GM04503 (cell line): ENCODE measurements at places on chromosomes 4 and X.

GRCh38 chr4:37793562-37793961 lies 32.9 kb upstream of the PGM2 start:
- no peak for DNase-seq

DNA sequence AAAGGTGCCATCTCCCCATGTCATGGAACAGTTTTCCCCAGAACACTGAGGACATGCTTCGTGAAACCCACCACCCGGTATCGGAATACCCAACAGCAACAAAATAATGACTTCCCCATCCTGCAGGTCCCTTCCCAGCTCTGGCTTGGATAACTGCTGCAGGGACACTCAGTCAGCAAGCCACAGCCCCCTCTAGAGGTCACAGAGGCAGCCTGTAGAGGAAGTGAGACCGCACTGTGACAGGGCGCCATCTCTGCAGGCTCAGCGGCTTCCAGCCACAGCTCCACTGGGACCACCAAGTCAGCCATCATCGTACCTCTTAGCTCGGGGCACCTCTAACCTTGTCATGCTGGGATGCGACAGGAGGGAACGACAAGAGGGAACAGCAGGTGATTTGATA lies 315.9 kb downstream of the LDB2 start:
- no peak for DNase-seq

- no peak for DNase-seq
Observed at GRCh38 chrX:9698576-9698975, 67.1 kb downstream of the GPR143 start.

DNA sequence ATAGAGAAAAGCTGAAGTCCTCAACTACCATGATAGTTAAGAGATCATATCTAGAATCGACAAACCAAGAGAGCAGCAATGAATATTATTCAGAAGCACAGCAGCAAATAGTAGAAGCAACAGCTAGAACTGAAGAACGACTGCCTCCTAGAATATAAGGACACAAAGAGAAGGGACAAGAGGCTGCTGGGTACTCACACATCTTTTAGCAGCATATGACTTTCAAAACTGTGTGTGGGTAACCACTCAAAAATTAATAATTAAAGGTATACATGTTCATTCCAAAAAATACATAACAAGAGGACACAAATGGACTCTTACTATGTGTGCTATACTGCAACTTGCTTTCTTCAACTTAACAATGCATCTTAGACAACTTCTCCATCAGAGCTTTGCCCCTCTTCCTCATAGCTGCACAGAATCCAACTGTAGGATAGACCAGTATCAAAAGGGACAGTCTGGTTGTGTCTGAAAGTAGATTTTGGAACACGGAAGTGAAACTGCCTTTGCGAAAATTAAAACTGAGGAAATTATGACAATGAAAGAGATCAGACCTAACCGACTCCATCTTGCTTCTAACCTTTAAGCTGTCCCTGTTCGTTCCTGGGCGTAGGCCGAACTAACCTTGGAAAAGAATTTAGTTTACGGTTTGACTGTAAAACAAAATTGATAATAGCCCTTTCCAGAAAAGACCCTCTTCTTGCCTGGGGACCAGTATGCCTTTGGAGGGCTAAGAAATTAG lies 125.7 kb downstream of the SH3KBP1 start:
- no peak for DNase-seq

- DNase-seq = no peak
Observed at GRCh38 chr4:57211131-57211530, 100.9 kb upstream of the IGFBP7 start.

GRCh38 chrX:145817331-145818185 lies at the start of gene SLITRK2:
SLITRK2 (plus strand) TSS chrX:145817829; CDS start chrX:145822426, 4,597 bp downstream.
- DNase-seq = no peak

DNA sequence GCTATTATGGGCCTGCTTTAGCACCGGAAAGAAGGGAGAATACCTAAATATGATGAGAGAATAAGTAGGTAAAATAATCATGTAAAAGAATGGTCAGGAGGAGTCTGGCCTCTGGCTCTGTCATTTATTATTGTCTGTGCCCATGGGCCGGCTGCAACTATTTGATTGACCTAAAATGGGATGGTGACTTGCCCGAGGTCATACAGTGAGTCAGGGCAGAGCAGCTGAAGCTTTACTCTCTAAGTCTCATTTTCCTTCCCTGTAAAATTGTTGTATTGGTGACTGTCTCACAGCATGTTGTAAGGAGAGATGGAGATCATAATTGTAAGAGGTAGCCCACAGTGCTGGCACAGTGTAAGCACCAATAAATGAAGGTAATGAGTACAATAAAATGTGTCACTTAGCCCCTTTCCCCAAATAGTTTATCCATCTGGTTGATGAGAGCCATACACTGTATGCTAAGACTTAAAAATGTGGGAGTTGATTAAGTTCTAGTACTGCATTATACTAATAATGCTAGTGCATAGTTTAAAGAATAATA lies 39.6 kb downstream of the RUFY3 start:
- DNase-seq = no peak

GRCh38 chr4:100894339-100894870 lies 376.6 kb upstream of the EMCN start:
- DNase-seq = no peak

DNA sequence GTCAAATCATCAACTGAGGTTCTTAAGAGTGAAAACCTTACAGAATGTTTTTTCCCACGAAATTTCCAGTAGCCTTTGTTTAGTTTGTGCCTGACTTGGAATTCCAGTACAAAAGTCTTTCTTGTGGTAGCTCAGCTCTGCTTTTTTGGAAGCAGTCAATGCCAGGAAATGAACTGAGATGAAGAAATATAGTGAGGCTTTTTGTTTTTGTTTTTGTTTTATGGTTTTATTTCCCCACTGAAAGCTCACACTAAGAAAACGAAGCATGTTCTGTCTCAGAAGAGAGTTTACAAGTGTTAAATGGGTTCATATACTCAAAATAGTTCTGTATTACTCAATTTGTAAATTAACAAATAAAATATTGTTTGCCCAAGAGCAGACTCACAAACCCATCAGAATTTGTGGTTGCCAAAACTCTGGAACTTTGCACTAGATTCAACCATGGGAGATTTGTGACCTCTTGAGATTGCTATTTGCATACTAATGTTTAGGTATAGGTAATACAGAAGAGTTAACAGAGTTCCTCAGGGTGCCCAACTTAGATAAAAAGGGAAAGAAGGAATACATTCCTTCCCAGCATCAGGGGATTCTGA lies 1060.8 kb downstream of the FAT4 start:
- DNase-seq = peak; percentile 24

DNA sequence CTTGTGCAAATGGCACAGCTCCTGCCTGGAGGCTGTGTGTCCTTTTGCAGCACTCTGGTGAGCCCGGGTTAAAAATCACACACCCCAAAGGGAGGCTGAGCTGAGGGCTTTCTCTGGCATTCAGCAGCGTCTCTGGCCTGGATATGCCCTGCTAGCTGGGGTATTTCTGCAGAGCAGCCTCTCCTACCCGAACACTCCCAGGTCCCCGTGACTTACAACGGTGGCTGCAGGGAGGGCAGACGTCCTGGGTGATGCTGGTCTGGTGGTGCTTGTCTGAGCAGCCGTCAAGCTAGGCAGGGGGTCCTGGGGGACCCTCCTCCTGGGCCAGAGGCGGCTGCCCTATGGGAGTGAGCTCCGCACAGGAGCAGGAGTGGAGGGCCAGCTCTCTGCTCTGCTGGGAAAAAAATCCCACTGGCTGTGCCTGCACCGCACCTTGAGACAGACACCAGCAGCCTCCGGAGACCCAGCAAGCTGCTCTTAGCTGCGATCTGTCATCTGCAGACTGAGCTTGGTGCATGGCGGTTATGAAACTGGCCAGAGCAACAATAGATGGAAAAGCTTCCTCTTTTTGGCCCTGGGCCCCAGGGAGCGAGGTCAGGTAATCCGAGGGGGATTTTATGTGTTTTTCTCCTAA lies 41.3 kb upstream of the ASMTL start:
- DNase-seq = no peak

GRCh38 chr4:75777589-75777988 lies 53.2 kb downstream of the USO1 start:
- DNase-seq = no peak

DNA sequence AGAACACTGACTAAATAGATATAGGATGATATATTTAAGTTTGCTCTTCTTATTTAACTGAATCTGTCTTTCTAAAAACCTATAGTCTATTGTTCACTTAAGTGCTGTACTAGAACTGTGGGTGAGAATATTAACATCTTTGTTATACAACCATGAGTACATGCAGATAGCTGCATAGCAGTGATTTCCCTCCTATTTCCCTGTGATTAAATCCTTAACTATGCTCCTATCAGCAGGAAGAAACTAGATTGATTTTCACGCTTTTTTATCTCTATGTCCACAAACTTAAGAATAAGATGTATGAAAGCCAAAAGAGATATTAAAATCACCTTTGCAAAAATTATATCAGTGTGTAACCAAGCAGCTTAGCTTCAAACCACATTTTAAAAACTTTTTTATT lies 11.3 kb upstream of the UGT2A3 start:
- DNase-seq = no peak

DNA sequence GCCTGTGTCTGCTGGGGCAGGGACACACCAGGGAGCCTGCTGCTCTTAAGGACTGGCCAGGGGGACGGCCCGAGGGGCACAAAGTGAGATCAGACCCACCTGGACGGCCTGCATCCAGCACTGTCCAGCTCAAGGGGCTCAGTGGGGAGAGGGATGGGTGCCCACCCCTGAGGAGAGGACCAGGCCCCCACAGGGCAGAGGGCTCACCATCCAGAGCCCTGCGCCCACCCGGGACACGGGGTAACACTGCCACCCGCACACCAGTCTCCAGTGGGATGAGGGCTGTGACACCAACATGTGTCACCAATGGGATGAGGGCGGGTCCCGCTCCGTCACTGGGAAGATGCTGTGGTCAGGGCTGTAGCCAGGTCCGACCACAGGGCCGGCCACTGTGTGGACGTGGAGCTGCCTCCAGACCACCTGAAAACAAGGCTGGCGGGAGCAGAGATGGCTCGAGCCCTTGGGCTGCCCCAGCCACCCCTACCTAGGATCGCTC lies 13.2 kb downstream of the DGKQ start:
- DNase-seq = no peak

GRCh38 chr4:86223472-86223871 lies 136.4 kb downstream of the MAPK10 start:
- no peak for DNase-seq
